ENCODE measurements at places on chromosomes 12 and 14.

GRCh38 chr12:52521175-52521567 lies 977 bp upstream of the KRT5 start:
- DNase-seq = no peak

DNA sequence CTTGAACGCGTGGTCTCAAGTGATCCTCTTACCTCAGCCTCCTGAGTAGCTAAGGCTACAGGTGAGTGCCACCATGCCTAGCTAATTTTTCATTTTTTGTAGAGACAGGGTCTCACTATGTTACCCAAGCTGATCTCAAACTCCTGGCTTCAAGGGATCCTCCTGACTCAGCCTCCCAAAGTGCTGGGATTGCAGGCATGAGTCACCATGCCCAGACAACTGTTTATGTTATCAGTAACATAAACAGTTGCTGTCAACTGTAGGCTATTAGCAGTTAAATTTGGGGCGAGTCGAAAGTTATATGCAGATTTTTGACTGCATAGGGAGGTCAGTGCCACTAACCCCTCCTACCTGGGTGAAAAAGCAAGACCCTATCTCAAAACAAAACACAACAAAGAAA lies 26.2 kb upstream of the LRRK2 start:
- no peak for DNase-seq

- DNase-seq = no peak
These were observed 83.9 kb downstream of the ADCK1 start for GRCh38 chr14:77883847-77884238.

GRCh38 chr12:69097619-69098368 lies 141.6 kb upstream of the CPSF6 start:
- DNase-seq = no peak

DNA sequence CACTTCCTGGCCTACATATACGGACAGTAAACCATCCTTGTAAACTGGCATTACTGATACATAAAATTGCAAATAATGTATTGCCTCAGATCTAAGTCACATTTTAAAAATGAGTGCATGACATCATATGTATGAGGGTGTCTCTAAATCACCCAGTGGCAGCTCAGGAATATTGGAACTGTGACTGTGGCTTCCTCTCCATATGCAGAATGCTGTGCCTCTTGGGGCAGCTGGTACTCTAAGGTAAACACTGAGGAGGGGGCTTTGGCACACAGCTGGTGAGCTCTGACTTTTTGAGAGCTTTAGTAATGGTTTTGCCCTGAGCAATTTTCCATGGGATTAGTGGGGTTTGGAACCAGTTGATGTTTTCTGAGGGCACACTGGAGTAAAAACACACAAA lies 263.7 kb downstream of the BMP4 start:
- no peak for DNase-seq

GRCh38 chr14:58783792-58784511 lies 146.2 kb downstream of the DACT1 start:
- no peak for DNase-seq

DNA sequence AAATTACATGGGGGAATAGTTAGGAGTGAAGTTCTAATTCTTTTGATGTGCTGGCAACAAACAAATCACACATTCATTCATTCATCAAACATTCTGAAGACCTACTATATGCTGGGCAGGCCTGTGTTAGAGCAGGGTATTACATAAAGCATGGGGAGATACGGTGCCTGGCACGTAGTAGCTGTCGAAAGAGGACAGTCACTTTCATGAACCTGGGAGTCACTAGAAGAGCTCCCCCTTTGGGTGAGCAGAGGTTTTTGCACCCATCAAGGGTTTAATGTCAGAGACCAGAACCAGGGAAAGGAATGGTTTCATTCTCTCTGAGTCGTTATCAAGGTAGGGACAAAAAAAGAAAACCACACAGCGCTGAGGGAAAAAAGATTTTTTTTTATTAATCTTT lies 10.0 kb downstream of the LHX5 start:
- no peak for DNase-seq

DNA sequence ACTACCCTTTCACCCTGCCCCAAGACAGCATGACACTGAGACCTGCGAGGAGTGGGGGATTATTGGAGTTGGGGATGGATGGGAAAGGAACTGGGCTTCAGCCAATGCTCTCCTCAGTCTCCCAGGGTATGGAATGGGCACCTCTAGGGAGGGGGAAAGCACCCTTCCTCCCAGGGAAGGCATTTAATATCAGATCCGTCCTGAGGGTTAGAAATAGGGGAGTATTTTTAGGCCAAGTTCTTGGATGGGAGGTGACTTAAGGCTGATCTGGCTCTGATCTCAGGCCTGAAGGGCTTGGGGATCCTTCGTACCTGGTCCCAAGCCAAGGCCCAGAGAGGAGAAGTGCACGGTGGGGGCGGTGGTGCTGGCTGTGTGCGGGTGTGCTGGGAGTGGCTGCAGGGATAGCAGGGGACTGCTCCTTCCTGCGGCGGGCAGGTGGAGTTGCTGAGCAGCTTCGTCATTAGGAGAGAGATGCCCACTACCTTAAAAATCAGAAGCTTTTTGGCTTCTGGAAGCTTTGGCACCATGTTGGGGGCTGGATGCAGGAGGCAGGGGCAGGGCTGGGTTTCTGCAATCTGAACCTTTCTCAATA lies 7.0 kb upstream of the CEBPE start:
- no peak for DNase-seq

GRCh38 chr12:128947209-128947608 lies 93.9 kb downstream of the GLT1D1 start:
- no peak for DNase-seq

DNA sequence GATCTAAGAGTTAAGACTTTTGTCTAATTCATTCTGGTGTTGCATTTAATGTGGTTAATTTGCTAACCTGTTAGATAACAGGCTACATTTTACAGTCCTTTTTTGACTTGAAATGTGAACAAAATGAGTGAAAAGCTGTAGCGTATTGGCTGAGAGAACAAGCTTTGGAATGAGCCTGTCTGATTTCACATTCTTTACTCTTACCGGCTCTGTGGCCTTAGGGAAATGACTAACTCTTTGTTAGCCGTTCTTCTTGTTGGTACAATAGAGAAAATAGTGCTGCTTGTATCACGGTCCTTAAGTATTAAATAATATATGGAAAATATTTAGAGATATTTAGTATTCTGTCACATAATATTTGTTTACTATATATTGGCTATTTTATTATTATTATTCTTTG lies 1.9 kb downstream of the MNAT1 start:
- no peak for DNase-seq

DNA sequence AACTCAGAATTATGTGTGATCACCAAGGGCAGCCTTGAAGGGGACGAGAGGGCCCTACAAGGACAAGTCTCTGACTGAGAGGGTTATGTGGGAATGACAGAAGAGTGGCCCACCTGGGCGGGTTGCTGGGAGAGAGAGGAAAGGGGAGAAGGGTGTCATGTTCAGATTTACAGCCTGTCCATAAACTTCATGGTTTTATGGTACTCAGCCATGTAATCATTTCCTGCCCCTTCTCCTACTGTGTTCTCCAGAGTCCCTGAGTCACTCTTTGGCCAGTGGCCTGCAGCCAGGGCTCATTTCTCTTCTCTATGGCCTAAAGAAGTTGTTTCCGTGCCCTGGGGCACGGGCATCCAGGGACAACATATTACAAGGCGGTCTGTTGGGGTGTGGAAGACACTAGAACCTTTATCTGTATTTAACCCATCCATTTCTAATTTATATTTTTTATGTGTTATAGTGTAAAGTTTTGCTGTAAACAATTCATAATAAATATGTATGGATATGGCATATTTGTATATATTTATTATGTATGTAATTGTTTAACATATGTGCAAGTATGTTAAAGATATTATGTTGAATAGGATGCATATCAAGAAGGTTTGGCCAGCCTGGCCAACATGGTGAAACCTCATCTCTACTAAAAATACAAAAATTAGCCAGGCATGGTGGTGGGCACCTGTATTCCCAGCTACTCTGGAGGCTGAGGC lies 26.9 kb downstream of the DDX47 start:
- DNase-seq = no peak

DNA sequence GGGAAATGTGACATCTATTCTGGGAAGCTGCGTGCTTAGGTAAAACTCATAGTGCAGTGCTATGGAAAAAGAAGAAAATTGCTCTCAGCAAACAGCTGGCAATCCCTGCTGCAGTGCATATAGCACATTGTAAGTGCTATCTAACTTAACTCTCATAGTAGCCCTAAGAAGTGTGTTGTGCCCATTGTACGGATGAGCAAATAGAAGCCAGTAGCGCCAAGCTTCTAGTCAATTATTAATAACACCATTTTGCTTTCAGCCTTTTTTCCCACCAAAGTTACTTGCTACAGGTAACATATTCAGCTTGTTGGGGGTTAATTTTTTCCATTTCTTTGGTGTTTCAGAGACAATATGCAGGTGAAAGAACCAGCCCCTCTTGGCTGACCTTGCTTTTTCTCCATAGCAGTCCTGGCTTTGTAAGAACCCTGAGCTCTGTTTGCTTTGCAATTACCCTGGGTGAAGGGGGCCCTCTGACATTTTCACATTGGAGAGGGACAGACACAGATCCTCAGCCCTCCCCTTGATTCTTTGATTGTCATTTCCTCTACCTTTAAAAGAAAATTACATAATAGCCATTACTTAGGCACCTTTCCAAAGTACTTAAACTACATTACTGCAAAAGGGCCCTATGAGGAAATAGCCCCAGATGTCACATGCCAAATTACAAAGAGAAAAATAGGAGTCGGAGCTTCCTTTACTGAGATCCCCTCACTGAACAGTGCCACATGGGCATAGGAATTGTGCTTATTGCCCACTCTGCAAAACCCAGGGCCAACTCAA lies 576.2 kb upstream of the TBX3 start:
- no peak for DNase-seq

GRCh38 chr14:91349481-91350074 lies 68.0 kb downstream of the CCDC88C start:
- DNase-seq = peak; percentile 73

DNA sequence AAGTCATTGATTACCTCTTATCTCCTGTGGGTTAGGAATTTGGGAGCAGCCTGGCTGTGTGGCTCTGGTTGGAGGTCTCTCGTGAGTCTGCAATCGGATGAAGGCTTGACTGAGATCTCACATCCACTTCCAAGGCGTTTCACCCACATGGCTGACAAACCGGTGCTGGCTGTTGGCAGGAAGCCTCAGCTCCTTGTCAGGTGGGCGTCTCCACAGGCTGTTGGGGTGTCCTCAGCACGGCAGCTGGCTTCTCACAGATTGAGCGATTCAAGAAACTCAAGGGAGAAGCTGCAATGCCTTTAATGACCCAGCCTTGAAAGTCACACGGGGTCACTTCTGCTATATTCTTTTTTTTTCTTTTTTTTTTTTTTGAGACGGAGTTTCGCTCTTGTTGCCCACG lies 28.6 kb upstream of the CORO1C start:
- DNase-seq = no peak

- DNase-seq = peak; percentile 47
These were observed 459 bp downstream of the NUAK1 start for GRCh38 chr12:106138357-106138632.
